ENCODE measurements at places on chromosomes 6 and 20. TPM values are rescaled to one million over a fixed set of nuclear protein-coding genes. Genes with fewer than 3 reads are reported as not detected.

DNA sequence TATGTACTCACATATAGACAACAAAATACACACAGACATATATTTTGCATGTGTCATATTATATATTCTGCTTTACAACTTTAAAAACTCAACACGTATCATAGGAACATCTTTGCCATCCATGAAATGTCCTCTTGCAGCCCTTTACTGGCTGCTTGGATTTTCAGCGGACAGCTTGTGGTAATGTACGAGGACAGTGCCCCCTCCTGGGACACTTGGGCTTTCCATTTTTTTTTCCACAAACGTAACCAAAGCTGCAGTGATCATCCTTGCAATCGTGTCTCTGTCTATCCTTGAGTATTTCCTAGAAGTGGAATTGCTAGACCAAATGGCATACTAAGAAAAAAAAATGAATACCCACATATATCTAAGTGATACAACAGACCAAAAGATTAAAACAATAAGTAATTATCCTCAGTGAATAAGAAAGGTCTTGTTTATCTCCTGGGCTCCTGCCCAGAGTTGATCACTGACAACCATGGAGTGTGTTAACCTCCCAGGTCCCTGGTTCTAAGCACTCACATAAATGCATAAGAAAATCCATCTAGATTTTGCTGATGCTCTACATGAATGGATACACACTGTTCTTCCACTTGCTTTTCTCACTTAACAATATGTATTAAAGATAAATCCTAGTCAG lies 18.1 kb downstream of the BPI start:
- ATAC-seq: peak; percentile 58

DNA sequence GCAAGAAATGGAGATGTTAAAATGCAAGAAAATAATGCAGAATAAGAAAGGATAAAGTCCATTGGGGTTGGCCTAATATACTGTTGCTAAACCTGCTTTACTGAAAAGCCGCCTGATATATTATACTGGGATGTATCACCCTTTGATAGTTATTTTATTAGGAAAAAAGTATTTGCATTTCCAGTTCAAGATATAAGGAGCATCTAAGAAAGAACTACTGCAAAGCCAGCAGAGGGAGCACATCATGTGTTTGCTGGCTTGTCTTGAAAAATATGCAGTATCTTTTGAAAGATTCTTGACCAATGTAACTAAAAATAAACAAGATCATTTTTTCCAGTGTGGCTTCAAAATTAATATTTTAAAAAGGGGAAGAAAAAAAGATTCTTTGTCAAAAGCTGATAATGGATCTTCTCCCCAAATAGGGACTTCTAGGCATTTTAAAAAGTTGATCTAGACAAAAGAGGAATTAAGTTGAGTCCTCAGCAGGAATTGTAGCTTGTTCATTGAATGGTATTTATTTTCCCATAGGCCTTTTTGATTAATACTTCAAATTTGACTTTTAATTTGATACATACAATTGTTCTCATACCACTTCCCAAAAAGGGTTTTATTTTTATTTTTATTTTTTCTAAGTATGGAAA lies 214.9 kb downstream of the ZFAND3 start:
- ATAC-seq: no peak

DNA sequence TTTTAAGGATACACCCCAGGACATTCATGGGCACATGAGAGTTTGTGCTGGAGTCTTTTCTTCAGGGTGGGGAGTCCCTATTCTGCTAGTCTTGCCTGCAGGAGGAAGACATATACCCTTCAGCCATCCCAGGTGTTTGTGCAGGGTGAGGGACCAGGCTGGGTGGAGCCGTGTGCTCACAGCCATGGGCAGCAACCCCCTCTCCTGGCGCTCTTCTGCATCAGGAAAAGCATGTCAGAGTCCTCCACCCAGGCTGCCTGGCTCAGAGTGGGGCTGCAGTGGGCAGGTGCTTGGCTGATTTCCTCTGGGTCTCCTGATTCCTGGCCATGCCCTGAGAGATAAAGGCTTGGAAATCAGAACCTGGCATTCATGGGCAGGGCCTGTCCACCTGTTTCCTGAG lies 22.7 kb upstream of the MLN start:
- no peak for ATAC-seq

- ATAC-seq: peak; percentile 5
Observed at GRCh38 chr20:62479156-62479555, 3.4 kb upstream of the GATA5 start.

The SNAP25 gene
- total RNA-seq: 0.08 TPM

All from esophagus mucosa (tissue), 1 donor.